ENCODE measurements at places on chromosomes 2 and 18. TPM values are rescaled to one million over a fixed set of nuclear protein-coding genes. Genes with fewer than 3 reads are reported as not detected.

MBD5 gene
- total RNA-seq, result 52.8 TPM

SLC4A3 gene
- 7.3 TPM for total RNA-seq

IHH gene
- total RNA-seq, result 12.8 TPM

CMPK2 gene
- 2.9 TPM for total RNA-seq

ADAM23 gene
- total RNA-seq, result 2.4 TPM

NYAP2 gene
- total RNA-seq, result 0.06 TPM

DPYSL5 gene
- 0.26 TPM for total RNA-seq

HTR2B gene
- total RNA-seq, result 0.14 TPM

- no peak for DNase-seq
Observed at GRCh38 chr2:74551942-74552913, 1.5 kb downstream of the LOXL3 start.

- no peak for DNase-seq
Observed at GRCh38 chr2:74985978-74986609, 27.7 kb downstream of the POLE4 start.

- DNase-seq, result no peak
Observed at GRCh38 chr2:139427164-139427563, 647.0 kb upstream of the NXPH2 start.

- DNase-seq, result no peak
Observed at GRCh38 chr2:133675-134593, 87.6 kb upstream of the FAM110C start.

DNA sequence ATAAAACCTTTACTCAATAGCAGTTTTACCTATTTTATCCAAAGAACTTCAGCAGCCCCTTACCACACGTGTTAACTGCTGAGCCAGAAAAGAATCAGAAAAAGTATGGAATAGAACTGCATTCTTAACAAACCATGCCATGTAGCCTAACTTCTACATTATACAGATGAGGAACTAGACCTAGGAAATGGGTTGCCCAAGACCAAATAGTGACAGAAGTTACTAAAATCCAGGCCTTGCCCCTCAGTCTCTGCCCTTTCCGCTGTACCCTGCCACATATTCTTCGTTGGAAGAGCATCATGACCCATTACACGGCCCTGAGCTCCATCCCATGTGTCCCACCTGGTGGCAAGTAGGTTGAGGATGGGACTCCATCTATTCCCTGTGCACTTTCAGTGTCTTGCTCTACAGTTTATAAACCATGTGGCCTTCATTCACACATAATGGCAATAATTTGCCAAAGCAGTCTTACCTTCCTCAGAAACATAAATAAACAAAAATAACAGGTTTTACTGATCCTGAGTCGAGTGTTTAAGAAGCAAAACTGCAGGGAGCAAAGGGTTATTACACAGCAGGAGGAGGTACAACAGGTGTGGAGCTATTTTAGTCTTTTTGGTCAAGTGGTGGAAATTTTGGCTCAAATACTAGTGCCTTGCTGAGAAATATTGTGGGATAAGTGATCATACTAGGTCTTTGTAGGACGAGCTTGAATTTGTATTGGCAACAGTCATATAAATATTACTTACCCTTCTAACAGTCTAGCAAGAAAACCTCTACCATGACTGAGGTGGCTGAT lies 46.5 kb downstream of the HNRNPLL start:
- DNase-seq, result no peak

DNA sequence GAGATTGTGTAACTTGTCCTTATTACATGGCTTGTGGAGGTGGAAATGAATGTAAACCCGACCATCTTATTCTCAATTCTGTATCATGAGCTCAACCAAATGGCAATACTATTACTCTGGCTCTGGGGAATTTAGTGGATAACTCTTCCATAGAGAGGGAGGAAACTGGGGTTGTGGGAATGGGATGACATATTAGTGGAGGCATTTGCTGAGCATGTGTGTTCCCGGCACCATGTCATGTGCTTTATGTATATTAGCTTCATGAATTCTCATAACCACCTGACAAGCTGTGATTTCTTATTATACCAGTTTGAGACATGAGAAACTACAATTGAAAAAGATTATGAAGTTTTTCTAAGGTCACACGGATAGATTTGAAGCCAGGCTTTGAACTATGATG lies 112.8 kb upstream of the TMEFF2 start:
- DNase-seq, result no peak

- no peak for DNase-seq
Observed at GRCh38 chr2:98833172-98833916, 102.4 kb upstream of the MGAT4A start.

DNA sequence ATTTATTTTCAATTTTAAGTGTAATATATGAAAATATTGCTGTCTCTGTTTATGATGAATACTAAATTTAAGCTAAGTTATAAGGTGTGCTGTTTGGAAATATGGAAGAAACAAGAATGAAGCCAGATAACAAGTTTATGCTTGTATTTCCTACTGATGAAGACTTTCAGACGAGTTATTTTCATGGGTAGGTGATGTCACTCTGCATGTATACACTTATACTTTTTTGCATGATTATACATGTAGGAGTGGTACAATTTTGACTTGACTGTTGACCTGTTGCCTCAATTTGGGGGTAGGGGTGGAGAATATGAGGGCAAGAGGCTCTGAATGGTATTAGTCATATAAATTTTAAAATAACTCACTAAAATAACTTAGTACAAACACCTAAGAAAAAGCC lies 133.7 kb downstream of the HAUS1 start:
- no peak for DNase-seq

DNA sequence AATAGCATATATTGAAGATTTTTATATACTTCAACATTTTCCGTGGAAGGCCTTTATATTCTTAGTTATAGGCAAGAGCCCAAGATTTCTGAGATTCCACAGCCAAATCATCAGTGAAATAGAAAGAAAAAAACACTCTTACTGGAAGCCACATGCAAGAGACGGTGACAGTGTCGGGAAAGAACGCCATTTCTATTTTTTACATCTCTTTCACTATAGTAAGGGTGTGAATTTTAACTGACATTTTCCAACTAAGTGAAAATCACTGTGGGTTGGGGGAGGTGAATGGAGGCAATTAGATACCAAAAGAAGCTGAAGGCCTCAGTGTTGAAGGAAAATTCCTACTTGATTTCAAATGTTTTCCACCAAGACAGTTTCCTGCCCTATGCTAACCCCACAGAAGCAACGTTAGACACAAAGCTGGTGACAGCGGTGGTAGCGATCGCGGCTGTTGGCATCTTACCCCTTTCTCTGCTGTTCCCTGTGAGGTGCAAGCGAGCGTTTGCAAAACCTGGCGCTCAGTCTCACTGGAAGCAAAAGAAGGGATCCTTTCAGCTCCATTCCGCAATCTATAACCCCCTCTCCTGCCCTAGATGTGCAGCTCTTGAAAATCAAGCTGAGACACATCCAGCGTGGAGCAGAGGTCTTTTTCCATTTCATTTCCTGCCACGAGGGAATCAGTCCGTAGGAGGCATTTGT lies 20.0 kb downstream of the ID2 start:
- no peak for DNase-seq

GRCh38 chr2:1610096-1610485 lies 134.2 kb downstream of the PXDN start:
- no peak for DNase-seq

- DNase-seq, result no peak
Observed at GRCh38 chr2:138026111-138027020, 62.1 kb downstream of the HNMT start.

- no peak for DNase-seq
Observed at GRCh38 chr2:156332284-156332533, 312 bp downstream of the NR4A2 start.

DNA sequence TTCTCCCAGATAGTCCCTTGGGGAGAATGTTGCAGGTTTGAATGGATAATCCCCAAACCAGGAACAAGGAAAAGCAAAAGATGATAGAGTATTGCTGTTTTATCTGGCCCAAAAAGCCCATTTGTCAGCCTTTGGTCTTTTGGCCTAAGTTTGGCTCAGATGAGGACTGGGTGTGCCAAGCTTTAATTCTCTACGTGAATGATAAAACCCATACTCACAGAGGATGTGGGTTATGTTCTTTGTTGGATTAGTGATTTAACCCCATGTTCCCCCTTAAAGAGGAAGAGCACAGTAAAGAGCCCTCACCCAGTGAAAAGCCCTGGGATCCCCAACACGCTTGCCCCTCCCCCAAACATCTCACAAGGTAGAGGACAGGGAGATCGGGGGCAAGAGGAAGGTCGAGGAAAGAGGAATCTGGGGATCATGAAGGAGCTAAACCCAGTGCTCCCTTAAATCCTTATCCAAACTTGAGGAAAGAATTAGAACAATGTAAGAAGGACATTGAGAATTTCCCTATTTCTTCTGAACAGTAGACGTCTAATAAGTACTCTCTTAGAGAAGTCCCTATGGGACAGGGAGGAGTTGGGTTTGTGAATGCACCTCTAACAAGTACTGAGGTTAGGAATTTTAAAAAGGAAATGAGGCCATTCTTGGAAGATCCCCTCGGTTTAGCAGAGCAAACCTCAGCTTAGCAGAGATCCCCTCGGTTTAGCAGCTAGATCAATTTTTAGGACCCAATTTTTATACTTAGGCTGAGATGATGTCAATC lies 105.0 kb downstream of the HIBCH start:
- DNase-seq, result no peak

DNA sequence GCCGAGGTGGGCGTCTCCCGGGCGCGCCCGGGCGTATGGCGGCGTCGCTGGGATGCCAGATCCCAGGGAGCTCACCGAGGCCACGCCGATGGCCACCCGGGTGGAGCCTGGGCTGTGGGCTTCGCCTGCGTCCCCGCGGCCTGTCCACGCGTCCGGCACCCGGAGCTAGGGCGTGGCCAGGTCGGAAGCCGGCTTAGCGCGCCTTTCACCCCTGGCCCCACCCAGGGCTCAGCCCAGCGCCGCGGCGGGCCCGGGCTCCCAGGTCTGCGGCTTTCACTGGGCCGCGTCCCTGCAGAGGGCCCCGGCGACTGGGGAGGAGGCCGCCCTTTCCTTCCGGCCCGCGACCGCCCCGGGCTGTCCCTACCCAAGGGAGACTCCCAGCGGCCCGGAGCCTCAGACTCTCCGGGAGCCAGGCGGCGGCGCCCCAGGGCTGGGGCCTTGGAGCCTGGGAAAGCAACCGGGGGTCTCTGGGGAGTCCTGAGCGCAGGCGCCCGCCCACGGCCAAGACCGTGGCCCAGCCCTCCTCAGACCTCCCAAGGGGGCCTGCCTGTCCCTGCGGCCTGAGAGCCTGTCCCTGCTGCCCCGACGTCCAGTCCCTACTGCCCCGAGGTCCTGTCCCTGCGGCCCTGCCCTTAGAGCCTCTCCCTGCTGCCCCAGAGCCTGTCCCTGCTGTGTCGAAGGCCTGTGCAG lies 36.3 kb upstream of the ITM2C start:
- no peak for DNase-seq

DNA sequence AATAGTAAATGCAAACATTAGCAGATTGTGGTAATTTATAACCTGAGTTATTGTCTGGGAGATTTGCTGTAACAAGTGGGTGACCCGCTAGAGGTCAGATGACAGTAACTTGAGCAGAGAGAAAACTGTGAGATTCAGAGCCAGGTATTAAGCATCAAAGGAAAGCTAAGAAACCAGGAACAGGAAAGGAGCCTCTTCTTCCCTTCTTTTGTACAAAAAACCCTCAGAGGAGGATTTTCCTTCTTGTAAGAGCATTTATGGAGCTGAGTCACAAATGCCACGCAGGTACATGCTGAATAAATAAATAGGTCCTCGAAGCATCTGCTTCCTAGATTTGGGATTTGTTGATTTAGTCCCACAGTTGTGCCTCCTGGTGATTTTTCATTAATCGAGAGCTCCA lies 146.5 kb downstream of the SH3BP4 start:
- no peak for DNase-seq

GRCh38 chr18:60189856-60190255 lies 182.7 kb downstream of the MC4R start:
- DNase-seq, result no peak

DNA sequence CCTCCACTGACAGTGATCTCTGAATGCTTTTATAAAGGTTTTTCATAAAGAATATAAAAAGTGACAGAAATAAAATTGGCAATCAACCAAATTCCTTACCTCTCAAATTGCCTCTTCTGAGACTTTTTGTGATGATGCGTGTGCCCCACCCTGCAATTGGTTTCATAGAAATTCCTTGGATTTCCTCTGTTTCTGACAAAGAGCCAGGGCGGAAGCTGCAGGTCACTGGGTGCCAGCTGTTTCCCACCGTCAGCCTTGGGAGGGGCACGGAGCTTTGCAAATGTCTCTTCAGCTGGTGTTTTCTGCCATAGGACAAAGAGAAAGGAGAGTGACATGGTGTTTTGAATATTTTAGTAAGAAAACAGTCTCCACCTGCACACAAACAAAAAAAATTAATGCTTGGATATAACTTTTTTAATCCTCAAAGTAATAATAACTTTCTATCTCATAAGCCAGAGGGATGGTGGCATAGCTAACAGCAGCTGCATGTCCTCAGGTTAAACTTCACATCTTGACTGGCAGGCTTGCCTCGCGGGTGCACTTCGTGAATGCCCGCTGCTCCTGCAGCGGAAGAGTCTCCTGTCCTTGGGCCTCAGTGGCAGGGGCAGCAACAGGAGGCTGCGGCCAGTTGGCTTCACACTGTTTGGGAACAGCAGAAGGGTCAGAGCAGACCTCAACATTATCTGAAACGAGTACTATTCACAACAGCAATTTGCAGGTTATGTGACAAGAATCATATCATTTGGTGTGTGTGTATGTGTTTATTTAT lies 24.7 kb downstream of the AGAP1 start:
- DNase-seq, result no peak

GRCh38 chr18:48866028-48866733 lies 84.6 kb downstream of the SMAD7 start:
- DNase-seq, result peak; percentile 43
